Cardiac septum (tissue), 1 donor: ENCODE measurements at places on chromosomes 5 and 9.

DNA sequence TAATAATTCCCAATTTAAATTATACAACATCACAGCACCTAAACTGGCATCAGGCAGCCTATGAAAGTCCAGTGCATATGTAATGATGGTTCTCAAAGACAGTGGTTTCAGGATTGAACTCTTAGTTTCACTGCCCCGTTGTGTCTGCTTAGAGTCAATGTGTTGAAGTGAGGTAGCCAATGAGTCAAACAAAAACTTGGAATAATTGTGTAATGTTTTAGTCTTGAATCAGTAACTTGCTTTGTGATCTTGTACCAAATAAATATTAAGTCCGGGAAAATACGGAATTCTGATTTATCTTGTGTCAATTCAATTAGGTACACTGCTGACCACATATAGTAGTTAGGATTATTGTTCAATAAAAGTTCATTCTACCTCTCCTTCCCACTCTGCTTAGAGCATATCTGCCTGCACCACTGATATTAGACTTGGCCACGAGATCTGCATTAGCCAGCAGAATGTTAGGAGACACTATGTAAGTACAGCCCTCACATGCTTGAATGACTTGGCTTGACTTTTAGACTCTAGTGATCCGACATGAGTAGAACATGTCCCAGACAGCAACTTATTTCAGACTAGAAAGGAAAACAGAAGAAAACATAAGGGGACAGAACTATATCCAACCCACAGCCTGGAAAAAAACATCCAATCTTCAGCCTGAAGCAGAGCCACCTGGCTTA, 441.5 kb upstream of the PTGER4 start:
- no peak for DNase-seq

DNA sequence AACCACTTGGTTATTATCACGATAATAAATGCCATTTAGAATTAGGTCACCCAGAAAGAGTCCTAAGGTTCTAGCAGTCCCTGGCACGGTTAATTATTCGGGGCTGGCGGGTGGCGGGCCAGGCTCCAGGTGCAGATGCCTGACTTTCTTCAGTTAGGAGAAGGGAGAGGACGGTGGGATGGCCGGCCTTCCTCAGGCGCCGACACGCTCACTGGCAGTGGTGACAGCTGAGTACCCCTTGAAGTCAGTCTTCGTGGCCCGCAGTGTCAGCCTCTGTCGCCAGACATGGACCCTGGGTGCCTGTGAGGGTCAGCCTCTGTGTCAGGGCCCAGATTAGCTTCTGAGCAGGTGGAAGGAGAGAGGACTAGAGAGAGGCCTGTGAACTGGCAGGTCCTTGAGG, 21.1 kb upstream of the EXOC3 start:
- DNase-seq = peak; percentile 75

- no peak for DNase-seq
These were observed 121.6 kb downstream of the ADAMTSL1 start for GRCh38 chr9:18595597-18595996.

GRCh38 chr5:151745071-151745705, 13.2 kb downstream of the ATOX1 start:
- DNase-seq = no peak

- DNase-seq = no peak
These were observed 20.9 kb upstream of the TTC33 start for GRCh38 chr5:40776658-40776977.

DNA sequence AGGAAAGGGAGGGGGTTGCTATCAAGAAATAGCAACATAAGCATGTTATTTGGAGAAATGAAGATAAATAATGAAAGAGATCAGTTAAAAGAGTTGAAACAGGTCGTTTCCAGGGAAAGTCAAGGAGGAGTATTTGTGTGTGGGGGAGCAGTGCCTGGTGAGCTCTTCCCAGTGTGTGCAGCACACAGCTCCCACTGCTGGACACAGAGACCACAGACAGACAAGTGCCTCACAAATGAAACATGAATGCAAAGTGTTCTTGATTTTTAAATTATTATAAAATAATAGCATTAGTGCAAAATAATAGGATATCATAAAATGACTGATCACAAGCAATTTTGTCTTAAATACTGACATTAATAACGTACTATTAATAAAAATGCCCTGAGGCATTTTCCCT, 40.8 kb downstream of the LIFR start:
- DNase-seq = no peak
